Mammary epithelial cell (primary cell): ENCODE measurements at places on chromosomes 16 and 17. TPM values are rescaled to one million over a fixed set of nuclear protein-coding genes. Genes with fewer than 3 reads are reported as not detected.
A peak's percentile ranks its signal among the peaks of the same experiment; 100 is the strongest.

MFSD6L gene
- total RNA-seq, result not detected

DNA sequence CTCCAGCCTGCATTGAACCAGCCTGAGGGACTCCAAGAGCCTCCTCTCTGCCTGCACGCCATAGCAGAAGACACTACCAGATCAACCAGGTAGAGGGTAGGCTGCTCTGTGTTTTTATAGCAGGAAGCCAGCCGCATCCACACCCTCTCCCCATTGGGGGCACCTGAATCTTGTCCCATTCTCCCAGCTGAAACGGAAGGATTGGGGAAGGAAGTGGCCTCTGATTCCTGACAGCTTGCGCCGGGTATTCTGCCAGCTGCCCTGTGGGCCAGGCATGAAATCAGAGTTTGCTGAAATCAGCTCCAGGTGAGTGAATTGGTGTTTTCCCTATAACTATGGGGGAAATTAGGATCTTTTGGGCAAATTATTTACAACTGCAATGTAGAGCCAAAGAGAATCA lies at the start of gene ZP2:
Gene ZP2 (minus strand): TSS at position 89 of the 400 bp plus-strand sequence. CDS start 27 bp downstream, at position 62.
- DNase-seq, result no peak

DNA sequence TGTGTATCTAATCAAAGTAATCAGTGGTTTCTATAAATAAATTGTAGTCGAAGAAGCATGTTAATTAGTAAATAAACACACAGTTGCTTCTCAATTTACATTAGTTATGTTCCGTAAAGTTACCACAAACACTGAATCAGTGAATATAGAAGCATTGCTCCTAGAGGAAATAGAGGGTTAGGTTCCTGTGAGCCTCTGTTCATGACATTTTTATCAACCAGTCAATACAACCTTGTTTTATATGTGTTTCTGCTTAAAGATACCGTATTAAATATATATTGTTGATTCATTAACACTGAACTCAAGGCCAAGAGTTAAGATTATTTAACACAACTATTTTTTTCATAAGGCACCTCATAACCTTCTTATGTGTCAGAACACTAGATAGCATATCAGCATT lies 134.3 kb downstream of the PPM1E start:
- DNase-seq, result no peak

GRCh38 chr17:52606098-52606497 lies 447.6 kb upstream of the CA10 start:
- DNase-seq, result peak; percentile 29
